ENCODE measurements at places on chromosomes 3 and 15.

- DNase-seq = no peak
Observed at GRCh38 chr3:43906849-43907507, 216.2 kb downstream of the ABHD5 start.

- DNase-seq = no peak
Observed at GRCh38 chr3:23809294-23809693, 3.5 kb downstream of the UBE2E1 start.

DNA sequence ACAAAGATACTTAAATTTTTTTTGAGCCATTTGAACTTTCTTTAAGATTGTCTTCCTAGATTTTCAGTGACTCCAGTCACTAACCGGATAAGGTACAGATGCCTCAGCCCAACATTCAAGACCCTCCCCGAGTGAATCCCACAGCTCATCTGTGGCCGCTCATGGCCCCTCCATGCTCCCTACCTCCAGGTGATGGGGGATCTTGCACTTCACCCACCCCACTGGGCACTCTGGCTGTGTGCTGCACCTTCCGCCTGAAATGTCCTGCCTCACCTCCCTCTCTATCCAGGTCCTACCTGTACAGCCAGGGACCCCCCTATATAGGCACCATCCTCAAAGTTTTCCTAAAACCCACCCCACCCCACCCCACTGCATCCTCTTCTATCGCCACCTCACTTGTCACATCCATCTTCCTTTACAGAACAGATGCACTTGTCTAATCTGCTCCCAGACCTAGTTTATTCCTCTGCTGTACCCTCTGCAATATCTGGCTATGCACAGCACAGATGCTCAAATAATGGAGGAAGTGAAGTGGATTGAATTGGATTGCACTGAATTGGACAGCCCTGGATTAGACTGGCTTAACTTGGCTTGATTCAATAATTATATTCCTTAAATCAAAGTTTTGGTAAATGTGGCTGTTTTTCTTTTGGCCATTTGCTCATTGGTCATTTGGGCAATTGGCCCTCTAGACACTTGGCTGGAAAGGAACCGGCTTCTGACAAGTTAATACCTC lies 24.5 kb downstream of the NTRK3 start:
- no peak for DNase-seq

DNA sequence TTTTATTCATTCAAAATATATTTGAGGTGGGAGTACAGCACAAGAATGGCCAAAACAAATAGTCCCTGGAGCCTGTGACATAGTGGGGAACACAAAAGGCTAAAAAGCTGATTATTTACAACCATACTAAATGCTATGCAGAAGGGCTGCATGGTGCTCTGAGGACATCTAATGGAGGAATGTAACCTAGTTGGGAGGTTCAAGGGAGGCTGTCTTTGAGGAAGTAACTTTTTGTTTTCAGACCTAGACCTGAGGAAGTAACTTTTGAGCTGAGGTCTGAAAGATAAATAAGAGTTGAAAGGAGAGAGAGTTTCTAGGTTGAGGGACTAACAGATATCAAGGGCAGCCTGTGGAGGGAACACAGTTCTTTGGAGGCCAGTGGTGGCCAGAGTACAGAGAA lies 34.8 kb upstream of the RASA2 start:
- DNase-seq = peak; percentile 52

DNA sequence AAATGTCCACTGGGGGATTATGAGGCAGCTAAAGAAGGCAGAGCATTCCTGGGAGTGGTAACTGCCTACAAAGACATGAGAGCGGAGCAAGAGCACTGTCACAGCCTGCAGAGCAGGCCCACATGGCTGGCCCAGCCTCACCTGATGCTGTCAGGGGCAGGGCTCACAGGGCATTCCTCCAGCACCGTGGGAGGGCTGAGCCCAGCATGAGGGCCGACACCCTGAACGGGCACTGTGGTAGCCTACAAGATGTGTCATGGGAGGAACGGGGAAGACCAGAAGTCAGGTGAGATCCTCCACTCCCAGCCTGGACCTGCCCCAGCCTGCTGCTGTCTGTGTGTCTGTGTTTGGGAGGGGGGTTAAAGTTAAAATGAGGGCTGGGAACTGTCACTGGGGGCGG lies 30.1 kb downstream of the CCDC12 start:
- no peak for DNase-seq

DNA sequence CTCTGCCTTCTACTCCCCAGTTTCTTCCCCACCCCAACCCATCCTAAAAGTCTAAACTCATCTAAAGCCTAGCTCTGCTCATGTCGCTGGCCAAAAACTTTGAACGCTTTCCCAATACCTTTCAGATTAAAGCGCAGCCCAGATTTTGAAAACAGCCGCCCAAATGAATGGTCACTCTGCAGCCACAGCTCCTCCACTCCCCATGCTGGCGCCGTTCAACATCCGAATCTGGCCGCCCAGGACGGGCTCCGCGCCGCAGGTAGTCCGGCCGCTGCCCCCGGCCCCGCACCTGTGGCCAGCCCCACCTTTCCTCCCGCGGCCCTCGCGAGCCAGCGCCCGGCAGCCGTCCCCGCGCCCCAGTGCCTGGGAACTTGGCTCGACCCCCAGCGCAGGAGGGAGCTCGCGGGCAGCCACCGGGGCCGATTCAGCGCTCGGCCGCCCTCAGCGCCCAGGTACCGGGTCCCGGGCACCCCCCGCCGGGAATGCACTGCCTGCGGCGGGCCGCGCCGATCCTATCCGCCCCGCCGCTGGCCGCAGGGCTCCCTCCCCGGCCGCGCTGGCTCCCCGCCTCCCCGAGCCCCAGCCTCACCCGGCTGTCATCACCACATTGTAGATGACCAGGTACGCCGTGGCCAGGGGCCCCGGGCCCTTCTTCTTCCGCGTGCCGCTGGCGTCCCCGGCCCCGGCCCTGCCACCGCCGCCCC lies 417 bp downstream of the HACD2 start:
- DNase-seq = no peak

DNA sequence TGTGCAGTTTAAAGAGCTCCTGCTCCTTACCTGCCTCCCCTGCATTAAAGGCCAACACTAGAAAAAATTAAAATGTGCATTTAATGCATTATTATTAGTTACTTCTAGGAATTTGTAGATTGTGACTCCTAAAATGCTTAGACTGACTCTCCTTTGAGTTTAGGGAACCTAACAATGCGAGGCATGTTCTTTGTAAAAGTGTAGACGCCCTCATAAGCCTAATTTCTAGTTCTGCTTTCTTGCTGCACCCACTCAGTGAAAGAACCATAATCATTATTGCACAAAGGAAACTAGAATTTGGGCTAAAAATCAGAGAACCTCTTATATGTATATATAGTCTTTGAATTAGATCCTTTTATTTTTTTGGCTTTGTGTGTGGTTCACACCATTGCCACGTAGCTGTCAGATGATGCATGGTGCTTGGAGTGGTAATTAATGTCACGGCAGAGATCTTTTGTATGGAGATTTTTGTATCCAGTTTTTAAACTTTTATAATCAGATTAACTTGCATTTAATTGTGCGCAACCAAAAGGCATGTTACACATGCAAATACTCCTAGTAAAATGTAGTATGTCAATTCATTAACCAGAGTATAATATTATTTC lies 710 bp downstream of the ABHD10 start:
- no peak for DNase-seq

DNA sequence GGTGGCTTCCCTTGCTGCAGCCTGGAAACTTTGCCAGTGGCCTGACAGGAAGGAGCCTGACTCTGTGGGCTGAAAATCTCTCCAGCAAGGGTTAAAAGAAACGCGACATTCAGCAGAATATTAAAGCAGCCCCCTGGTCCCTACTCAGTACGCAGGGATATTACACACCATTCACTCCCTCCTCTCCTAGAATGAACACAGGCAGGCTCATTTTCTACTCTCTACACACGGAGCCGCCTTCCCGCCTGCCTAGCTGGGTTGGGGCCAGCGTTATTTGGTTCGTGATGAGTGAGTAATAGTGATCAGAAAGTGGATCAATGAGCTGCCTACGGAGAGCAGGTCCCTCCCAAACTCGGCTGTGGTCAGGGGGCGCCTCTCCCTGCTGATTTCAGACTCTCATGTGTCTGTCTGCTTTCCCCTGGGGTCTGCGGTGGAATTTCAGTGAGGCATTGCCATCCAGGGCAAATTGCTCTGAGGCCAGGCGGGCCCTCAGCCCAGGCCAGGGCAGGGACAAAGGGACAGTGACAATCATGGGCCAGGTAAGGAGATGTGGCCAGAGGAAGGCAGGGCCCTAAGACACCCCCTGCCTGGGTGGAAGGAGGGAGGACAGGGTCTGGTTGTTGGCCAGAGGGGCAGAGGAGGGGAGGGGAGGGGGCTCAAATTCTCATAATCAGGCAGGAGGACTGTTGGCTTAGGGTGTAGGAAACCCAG lies 2.8 kb downstream of the EPHB1 start:
- DNase-seq = no peak

GRCh38 chr3:195893916-195894465 lies 14.4 kb downstream of the TNK2 start:
- no peak for DNase-seq

DNA sequence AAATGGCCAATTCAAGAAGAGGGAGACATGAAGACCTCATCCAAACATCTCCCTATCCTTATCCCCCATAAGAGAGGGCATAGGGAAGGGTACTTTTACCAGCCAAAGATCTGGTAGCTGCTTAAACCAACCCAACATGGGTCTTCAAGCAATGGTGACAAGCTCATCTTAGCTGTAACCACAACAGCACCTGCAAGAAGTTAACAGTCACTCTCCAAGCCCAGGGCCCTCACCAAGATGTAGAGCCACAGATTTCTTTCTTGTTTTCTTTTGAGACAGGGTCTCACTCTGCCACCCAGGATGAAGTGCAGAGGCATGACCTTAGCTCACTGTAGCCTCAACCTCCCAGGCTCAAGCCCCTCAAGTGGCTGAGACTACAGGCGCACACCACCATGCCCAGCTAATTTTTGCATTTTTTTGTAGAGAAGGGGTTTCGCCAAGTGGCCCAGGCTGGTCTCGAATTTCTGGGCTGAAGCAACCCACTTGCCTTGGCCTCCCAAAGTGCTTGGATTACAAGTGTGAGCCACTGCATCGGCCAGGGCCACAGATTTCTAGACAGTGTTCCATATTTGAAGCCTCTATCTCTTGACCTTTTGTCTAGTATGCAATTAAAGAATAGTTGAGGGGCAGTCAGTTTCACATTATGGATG lies 57.1 kb downstream of the DHX30 start:
- no peak for DNase-seq

GRCh38 chr3:16877911-16878310 lies 6.8 kb upstream of the PLCL2 start:
- no peak for DNase-seq

- DNase-seq = no peak
Observed at GRCh38 chr3:147356145-147356908, 50.0 kb downstream of the ZIC4 start.

DNA sequence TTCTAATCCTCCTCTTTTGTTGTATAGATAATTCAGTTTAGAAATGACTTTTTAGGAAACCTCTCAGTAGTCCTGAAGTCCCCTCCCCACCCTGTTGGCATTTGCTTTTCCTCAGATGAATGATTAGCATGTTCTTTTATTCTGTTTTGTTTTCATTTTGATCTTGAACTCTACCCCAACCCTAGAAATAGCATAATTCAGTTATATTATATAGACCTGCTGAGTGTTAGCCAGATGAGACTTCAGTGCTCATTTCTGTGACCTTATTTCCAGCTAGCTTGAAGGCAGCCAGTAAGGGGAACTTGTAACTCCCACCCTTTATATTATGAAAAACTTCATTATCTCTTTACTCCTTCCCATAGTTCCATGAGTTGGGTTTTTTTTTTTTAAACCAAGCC lies 41.2 kb downstream of the SNRK start:
- no peak for DNase-seq

- DNase-seq = no peak
Observed at GRCh38 chr15:62775932-62776331, 266.6 kb upstream of the TPM1 start.

- DNase-seq = no peak
Observed at GRCh38 chr3:104132566-104133403, 1233.9 kb upstream of the ALCAM start.

GRCh38 chr3:143171141-143171980 lies 51.8 kb downstream of the CHST2 start:
- DNase-seq = peak; percentile 65

DNA sequence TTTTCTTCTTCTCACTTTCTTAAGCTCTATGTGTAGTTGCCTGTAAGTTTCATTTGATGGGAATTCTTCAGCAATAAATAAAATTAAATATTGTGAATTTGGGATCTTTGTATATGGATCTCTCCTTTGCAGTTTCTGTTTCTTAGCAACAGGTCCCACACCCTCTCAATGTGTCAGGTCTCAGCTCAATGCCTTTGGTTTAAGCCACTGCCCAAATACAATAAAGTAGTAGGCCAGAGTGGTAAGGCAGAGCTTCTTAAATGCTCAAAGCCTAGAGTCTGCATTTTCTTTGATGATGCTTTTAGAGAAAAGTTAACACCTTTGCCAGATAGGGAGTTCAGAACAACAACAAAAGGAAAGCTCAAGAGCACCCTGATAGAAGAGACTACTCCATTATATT lies 343.7 kb downstream of the NSUN3 start:
- DNase-seq = no peak

GRCh38 chr3:110902453-110903085 lies 169.0 kb upstream of the NECTIN3 start:
- no peak for DNase-seq

DNA sequence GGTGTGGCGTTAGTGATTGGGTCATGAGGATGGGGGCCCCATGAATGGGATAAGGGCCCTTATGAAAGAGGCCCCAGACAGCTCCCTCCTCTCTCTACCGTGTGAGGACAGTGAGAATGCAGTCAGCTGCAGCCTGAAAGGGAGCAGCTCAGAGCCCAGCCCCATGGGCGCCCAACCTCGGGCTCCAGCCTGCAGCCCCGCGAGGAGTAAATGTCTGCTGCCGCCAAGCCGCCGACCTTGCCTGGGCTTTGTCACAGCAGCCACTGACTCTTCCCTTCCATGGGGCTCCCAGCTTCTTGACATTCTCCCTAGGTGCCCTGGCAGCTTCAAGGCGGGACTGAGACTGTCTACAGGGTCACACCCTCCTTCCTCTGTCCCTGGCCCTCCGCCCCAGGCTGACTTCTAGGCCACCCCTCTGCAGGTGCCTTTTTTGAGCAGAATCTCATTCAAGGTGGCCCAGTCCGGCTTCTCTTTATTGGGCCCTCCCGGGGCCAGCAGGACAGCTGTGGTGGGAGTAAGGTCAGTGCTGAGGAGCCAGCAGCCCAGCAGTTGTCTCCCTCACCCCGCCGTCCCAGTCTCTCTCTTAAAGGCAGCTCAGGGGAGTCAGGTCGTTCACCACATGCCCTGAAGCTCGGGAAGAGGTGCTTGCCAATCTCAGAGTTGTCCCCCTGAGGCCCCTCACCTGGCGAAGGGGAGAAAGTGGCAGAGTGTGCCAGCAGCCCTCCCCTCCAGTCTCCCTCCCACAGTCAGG lies 18.7 kb upstream of the PRR20G start:
- DNase-seq = no peak

GRCh38 chr15:85541744-85542143 lies 161.3 kb downstream of the AKAP13 start:
- DNase-seq = no peak

GRCh38 chr15:88401996-88402656 lies 65.1 kb downstream of the MRPL46 start:
- no peak for DNase-seq

GRCh38 chr3:63135367-63135766 lies 142.7 kb upstream of the SYNPR start:
- DNase-seq = no peak
